CD14-positive monocyte (primary cell): ENCODE measurements at places on chromosomes 2 and 18. TPM values are rescaled to one million over a fixed set of nuclear protein-coding genes. Genes with fewer than 3 reads are reported as not detected.

DNA sequence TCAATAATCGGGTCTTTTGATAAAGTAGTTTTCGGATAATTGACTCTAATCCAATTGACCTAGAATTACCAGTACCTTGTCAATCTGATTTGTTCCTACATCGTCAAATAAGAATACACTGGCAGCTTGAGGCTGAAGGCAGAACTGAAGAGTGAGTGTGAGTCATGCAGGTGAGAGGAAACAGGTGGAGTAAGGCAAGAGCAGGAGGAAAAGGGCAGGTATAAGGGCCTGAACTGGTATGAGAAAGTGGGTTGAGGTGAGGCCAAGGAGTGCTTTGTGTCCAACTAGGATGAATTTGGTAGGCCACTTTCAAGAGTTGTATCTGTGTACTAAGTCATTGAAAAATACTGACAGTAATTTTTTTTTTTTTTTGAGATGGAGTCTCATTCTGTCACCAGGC, 186.0 kb downstream of the ZNF385B start:
- H3K27me3 ChIP-seq = no peaks in the 10 kb centered on the region
- DNase-seq = no peak
- H3K27ac ChIP-seq = no peak overlapping the region
- H3K4me1 ChIP-seq = no peaks in the 10 kb centered on the region

- DNase-seq = no peak
- no peak overlapping the region for H3K4me3 ChIP-seq
- peaks cover 39% of the 10 kb centered on the region for H3K36me3 ChIP-seq
Measured at GRCh38 chr2:174608866-174609214, 11.2 kb upstream of the WIPF1 start.

DNA sequence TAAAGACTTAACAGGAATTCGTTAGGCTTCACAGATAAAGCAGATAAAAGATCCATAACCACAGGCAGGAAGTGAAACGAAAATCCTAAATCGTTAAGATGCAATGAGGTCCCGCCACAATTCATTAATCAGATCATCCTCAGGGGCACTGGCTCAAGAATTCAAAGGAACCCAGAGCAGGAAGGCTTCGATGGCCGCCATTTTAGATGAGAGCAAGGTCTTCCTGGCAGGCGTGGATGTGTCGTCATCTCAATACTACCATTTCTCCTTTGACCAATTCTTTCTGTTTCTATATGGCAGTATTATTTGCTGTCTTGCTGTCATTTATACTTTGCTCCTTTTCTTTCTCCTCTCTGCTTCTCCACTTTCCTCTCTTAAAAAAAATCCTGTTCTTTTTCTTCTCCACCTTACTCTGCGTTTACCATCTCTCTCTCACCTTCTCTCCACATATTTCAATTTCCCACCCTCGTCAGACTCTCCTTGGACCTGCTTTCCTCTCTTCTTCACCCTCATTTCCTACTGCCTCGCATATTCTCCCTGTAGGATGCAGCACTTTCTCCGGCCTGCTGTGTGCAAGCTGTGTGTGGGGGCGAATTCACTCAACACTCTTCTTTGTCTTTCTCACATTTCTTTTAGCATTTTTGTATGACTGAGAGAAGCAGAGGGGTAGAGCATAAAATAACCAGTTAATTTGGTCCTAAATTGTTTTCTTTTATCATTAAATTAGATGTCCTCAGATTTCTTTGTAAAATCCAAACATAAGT, 35.1 kb upstream of the LHCGR start:
- no peak for DNase-seq
- no peaks in the 10 kb centered on the region for H3K36me3 ChIP-seq
- H3K4me3 ChIP-seq = no peak overlapping the region

- H3K27me3 ChIP-seq = no peaks in the 10 kb centered on the region
- no peaks in the 10 kb centered on the region for H3K4me1 ChIP-seq
- no peak for DNase-seq
- peaks cover 19% of the 10 kb centered on the region for H3K36me3 ChIP-seq
- H3K4me3 ChIP-seq = no peak overlapping the region
Measured at GRCh38 chr2:203070701-203071100, 56.0 kb downstream of the NBEAL1 start.

DNA sequence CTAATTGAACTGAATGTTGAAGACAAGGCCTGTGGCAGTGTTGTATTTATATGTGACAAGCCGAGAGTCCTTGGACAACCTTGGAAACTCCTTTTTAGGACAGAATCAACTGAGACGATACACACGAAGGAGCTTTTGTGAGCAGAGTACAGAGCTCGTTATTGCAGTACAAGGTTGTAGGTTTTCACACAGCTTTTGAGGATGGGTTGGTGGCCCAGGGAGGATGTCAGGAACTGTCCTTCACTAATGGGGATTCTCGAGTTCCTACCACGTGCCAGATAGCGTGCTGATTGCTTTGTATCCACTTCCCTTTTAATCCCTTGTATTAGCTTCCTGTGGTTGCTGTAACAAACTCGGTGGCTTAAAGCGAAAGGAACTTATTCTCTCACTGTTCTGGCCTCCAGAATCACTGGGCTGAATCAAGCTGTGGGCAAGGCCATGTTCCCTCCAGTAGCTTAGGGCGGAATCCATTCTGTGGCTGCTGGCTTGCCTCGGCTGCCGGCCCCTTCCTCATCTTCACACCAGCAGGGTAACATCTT, 20.2 kb downstream of the INPP4A start:
- peak; percentile 96 for DNase-seq
- no peaks in the 10 kb centered on the region for H3K36me3 ChIP-seq
- H3K27ac ChIP-seq = peak overlapping the region; percentile 97
- peaks cover 98% of the 10 kb centered on the region for H3K4me1 ChIP-seq

GRCh38 chr2:24540011-24540477, 49.0 kb downstream of the NCOA1 start:
- no peak overlapping the region for H3K4me3 ChIP-seq
- peaks cover 3% of the 10 kb centered on the region for H3K36me3 ChIP-seq
- H3K27me3 ChIP-seq = no peaks in the 10 kb centered on the region
- no peak overlapping the region for H3K27ac ChIP-seq
- no peak for DNase-seq

- H3K36me3 ChIP-seq = no peaks in the 10 kb centered on the region
- no peak for DNase-seq
- H3K4me3 ChIP-seq = no peak overlapping the region
- no peak overlapping the region for H3K27ac ChIP-seq
- no peaks in the 10 kb centered on the region for H3K4me1 ChIP-seq
Measured at GRCh38 chr2:179335732-179336131, 71.1 kb upstream of the SESTD1 start.

The RPRM gene
- not detected for polyA plus RNA-seq

The CD8A gene
- 0.88 TPM for polyA plus RNA-seq

The ALKAL2 gene
- polyA plus RNA-seq = not detected

The PIKFYVE gene
- 6.2 TPM for polyA plus RNA-seq

The MOCOS gene
- 0.05 TPM for polyA plus RNA-seq
